ENCODE measurements at places on chromosomes 2 and 18.

GRCh38 chr2:85089585-85089984 is 43.6 kb upstream of the TCF7L1 start:
- DNase-seq = no peak

DNA sequence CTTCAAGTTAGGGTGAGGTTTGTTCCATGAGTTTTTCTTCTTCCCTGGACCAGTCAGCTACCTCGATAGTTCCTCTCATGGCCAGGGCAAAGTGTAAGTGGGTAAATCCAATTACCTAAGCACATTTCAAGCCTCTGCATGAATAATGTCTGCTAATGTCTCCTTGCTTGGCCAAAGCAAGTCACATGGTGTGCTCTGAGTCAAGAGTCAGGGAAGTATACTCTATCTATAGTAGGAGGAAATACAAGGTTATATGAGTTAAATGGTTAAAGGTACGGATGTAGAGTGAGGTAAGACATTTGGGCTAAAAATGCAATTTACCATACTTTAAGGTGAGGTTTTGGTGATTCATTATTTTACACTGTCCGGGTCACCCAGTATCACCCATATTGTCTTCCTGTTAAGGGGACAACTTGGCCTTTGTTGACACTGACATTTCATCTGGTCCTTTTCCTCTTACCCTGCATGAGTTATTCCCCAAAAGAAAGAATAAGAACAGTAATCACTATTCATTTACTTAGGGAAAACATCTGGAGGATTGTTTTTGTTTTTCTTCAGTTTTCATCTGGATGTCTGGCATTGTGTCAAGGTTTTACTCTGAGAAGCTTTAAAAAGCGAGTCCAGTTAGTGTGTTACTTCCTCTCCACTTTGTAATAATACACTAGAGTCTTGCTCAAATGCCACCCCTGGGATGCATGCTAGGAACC is 405.5 kb downstream of the RND3 start:
- DNase-seq = peak; percentile 52

- no peak for DNase-seq
Measured at GRCh38 chr18:72726201-72726600, 141.6 kb downstream of the NETO1 start.

- no peak for DNase-seq
Measured at GRCh38 chr18:5618047-5618688, 74.4 kb upstream of the EPB41L3 start.

DNA sequence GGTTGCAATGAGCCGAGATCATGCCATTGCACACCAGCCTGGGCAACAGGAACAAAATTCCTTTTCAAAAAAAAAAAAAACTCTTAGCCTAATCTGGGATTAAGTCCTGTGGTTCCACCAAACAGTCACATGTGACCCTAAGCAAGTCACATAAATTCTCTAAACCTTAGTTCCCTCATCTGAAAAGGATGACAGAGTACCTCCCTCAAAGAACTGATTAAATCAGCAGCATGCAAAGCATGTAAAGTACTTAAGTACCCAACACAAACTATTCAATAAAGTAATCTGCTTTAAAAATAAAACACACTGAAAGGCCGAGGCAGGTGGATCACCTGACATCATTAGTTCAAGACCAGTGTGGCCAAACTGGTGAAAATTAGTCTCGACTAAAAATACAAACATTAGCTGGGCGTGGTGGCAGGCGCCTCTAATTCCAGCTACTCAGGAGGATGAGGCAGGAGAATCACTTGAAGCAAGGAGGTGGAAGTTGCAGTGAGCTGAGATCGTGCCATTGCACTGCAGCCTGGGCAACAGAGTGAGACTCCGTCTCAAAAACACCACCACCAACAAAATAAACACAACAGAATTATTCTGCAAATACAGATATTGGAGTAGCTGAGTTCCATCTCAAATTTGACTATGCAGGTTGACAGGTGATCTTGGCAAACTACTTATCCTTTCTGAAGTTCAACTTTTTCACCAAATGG is 7.0 kb downstream of the USP34 start:
- no peak for DNase-seq

GRCh38 chr18:65516209-65516608 is 234.6 kb upstream of the CDH7 start:
- DNase-seq = no peak

DNA sequence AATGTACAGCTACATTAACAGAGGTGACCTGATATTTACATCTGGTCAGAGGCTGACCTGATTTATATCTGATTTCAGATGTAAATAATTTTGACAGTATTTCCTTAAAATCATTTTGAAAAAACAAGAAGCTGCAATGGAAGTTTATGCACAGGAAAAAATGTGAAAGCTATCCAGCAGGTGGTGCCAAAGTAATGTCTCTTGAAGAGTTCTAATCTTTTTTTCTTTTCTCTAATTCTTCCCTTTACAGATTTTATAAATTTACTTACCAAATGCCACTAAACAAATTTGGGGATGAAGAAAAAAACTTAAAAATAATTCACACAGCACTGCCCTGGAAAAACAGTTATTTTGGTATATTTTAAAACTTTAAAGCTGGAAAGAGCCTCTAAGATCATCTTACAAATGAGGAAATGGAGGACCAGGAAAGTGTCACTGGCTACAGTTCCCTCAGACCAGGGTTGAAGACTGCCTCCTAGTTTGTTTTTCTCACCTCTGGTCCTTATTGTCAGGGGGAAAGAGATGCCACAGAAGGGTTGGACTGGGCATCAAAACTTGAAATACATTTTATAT is 16.4 kb upstream of the FBLN7 start:
- DNase-seq = peak; percentile 57

DNA sequence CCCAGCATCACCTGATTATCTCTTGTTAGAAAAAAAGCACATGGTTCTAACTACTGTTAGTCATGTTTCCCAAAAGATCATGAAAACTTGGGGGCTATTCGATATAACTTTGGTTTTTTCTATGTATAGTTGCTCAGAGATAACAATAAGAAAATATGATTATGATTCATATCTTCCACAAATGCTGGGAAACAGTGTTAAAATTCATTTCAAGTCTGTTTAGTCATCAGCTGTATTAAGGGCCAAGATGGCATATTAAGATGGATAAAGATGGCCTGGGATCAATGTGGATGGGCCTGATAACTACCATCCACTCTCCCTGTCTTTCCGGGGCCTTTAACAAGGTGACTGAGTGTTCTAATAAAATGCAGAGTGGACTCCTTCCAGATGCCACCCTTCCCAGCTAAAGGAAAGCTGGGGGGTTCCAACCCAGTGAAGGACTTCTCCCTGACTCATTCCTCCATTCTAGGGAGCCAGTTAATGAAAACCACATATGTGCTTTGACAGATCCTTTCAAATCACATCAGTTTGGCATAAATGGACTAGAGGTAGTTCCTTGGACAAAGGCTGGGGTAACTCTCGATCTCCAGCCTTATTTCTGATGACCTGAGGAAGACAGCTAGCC is 221.6 kb downstream of the VAPA start:
- no peak for DNase-seq

DNA sequence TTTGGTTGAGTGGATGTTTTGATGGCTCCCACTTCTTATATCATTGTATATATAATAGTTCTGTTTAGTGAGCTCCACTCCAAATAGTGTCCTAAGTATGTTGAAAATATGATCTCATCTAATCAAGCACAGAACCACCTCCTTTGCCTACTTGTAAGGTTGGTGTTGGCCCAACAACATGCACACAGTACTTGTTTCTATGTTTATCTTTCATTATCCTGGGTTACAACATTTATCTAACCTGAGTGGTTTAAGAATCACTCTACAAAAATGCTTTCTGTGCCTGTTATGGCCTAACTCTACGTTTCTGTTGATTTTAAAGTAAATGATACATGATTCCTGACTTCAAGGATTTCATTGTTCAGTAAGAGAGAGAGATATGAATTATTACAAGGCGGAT is 281.9 kb downstream of the FIGN start:
- DNase-seq = no peak

DNA sequence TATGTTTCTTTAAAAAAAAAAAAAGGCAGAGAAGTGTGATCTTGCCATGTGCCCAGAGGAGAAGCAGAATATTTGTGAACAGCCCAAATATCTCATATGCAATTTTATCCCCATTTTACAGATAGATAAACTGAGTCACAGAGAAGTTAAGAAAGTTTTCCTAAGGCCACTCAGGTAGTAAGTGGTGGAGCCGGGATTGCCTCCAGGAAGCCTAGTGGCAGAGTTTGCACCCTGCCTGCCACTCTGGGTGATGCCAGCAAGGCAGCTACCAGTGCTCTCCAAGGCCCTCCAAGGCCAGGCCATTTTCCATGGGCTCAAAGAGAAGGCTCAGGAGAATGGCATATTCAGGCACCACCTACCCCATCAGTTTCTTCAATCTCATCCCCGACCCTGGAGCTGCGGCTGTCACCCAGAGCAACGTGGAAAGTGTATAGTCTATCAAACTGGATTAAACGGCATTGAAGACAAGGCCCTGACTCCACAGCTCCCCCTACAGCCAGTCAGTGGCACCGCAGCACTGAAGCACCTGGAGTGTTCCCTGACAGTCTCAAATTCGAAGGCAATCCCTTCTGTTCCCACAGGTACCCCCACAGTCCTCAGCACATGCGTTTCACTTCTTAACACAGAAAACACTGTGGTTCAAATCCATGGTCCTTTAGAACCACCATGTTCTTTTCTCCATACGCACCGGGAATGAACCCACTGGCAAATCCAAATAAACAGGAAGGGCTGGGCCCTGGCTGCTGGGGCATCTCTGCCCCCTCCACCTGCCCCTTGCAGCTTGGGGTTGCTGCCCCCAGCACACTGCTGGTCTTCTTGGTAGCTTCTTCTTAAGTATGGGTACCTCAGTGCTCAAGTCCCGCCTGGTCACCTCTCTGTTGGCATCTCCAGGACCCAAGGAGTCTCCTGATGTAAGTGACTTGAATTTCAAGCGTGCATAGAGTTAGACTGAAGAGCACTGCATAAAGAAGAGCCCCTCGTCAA is 175.3 kb downstream of the INHBB start:
- DNase-seq = peak; percentile 23

DNA sequence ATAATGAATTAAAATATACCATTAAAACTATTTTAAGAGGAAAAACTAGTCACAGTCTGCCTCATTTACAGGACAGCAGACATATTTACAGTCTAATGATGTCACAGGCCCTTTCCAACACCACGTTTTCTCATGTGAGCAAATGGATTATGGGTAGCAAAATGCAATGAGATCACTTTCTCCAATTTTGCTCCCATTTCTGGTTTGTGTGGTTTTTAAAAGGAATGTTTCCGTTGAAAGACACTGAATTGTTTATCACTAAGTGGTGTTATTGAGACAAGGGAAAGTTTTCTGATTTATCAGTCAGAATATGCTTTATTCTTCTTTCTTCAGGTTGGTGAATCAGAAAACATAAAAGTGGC is 11.4 kb upstream of the NR4A2 start:
- peak; percentile 68 for DNase-seq

- DNase-seq = no peak
Measured at GRCh38 chr2:38432820-38433606, 55.9 kb upstream of the ATL2 start.

- no peak for DNase-seq
Measured at GRCh38 chr18:56661360-56662062, 10.4 kb downstream of the WDR7 start.

- DNase-seq = no peak
Measured at GRCh38 chr2:100494712-100495111, 24.4 kb downstream of the NMS start.

GRCh38 chr2:135742325-135742757 is 686 bp downstream of the UBXN4 start:
- peak; percentile 54 for DNase-seq

DNA sequence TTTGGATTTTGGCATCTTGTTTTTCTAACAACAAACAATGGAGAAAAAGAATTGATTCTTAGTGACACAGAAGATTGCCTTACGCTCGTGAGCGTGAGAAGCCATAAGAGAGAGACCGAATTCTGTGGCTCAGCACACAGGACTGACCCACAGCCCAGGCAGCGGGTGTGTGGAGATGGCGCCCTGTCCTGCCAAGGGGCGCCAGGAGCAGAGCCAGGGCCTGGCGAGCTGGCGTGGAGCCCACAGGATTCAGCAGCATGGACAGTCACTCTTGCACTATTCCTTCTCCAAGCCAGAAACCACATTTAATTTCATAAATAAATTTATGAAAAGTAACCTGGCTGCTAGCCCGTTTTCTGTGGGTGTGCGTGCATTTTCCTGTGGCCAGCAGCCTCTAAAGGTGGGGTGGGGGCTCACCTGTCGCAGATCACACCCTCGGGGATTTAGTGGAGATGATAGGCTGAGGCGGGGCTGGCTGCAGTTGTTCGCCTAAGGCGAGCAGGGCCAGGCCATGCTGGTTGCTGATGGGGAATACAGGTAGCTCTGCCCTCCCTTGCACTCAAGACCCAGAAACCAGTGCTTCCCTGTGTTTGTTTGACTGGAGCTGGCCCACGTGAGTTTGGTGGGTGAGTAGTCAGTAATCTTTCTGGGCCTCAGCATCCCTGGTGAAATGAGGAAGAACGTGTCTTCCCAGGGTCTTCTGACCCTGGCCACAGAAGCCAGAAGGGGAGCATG is 46.2 kb downstream of the FAM168B start:
- no peak for DNase-seq

DNA sequence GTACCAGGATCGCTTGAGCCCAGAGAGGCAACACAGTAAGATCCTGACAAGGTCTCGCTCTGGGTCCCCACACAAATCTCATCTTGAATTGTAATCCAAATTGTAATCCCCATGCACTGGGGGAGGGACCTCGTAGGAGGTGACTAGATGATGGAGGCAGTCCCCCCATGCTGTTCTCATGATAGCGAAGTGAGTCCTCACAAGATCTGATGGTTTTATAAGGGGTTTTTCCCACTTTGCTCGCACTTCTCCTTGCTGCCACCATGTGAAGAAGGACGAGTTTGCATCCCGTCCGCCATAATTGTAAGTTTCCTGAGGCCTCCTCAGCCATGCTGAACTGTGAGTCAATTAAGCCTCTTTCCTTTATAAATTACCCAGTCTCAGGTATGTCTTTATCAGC is 46.0 kb upstream of the SERTAD2 start:
- no peak for DNase-seq

GRCh38 chr2:16190446-16191270 is 250.3 kb downstream of the MYCN start:
- DNase-seq = no peak

- no peak for DNase-seq
Measured at GRCh38 chr18:3607309-3608098, 157.5 kb downstream of the TGIF1 start.

DNA sequence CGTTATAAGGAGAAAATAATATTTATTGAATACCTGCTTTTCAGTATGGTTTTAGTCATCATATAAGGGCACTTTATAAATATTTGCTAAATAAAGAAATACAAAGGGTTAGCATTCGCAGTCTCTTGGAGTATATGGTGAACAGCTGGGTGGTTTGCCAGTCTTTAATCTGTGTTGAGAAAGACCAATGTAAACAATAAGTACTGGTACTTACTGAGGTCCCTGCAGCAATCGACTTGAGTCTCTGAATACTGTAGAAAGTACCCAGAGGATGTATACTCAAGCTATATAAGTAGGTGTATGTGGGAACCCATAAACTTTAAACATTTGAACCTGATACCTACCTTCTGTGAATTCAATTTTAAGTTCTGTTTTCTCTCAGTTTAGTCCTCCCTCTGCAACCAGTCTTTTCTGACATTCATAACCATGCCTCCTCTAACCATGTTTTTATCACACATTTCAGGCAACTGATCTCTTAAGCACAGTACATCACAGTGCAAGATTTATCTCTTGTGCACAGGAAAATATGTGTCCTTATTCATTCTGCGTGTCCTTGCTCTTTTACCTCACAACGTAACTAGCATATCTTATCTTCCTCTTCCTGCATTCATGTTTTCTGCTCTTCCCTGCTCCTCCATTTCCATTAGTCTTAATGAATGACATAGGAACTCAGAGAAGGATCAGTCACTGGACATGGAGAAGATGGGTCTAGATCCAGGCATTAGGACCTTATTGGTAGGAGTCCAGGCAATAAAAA is 21.7 kb downstream of the C18orf63 start:
- no peak for DNase-seq

Data from AG10803 (cell line).